ENCODE measurements at places on chromosomes 1 and 21. TPM values are rescaled to one million over a fixed set of nuclear protein-coding genes. Genes with fewer than 3 reads are reported as not detected.
A peak's percentile ranks its signal among the peaks of the same experiment; 100 is the strongest.

- H3K27ac ChIP-seq = no peak overlapping the region
- no peaks in the 10 kb centered on the region for H3K27me3 ChIP-seq
- no peak for DNase-seq
- H3K36me3 ChIP-seq = peaks cover 30% of the 10 kb centered on the region
- no peak overlapping the region for H3K4me3 ChIP-seq
Observed at GRCh38 chr1:220076861-220077762, 12.5 kb downstream of the BPNT1 start.

- H3K27ac ChIP-seq = no peak overlapping the region
- no peak for DNase-seq
- H3K36me3 ChIP-seq = no peaks in the 10 kb centered on the region
- H3K27me3 ChIP-seq = no peaks in the 10 kb centered on the region
- H3K4me1 ChIP-seq = no peaks in the 10 kb centered on the region
- H3K4me3 ChIP-seq = no peak overlapping the region
Observed at GRCh38 chr21:25838809-25839208, 104.0 kb downstream of the GABPA start.

DNA sequence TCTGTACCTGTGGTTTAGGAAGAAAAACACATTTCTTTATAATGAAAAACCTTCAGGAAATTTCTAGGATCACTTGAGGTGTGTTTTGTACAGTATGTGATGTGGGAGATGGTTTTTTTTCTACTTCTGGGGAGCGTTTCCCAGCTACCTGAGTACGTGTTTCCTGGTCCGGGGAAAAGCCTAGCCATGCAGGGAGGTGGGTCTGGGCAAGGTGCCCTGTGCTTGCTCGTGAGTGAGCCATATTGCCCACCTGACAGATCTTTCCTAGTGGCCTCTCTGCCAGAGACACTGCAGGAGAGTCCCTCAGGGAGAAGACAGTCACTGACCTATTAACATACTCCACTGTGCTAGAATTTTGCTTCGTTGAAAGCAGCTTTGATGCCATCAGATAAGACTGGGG is 41.3 kb downstream of the TRPM2 start:
- no peak overlapping the region for H3K27ac ChIP-seq
- H3K4me1 ChIP-seq = no peaks in the 10 kb centered on the region
- DNase-seq = no peak
- H3K4me3 ChIP-seq = no peak overlapping the region
- H3K36me3 ChIP-seq = no peaks in the 10 kb centered on the region

TEX38 gene
- not detected for total RNA-seq

GRCh38 chr1:181630398-181630797 is 147.1 kb downstream of the CACNA1E start:
- H3K27ac ChIP-seq = peak overlapping the region; percentile 30
- H3K36me3 ChIP-seq = no peaks in the 10 kb centered on the region
- H3K4me1 ChIP-seq = peaks cover 12% of the 10 kb centered on the region
- H3K27me3 ChIP-seq = no peaks in the 10 kb centered on the region

GPR37L1 gene
- 0.72 TPM for total RNA-seq

DNA sequence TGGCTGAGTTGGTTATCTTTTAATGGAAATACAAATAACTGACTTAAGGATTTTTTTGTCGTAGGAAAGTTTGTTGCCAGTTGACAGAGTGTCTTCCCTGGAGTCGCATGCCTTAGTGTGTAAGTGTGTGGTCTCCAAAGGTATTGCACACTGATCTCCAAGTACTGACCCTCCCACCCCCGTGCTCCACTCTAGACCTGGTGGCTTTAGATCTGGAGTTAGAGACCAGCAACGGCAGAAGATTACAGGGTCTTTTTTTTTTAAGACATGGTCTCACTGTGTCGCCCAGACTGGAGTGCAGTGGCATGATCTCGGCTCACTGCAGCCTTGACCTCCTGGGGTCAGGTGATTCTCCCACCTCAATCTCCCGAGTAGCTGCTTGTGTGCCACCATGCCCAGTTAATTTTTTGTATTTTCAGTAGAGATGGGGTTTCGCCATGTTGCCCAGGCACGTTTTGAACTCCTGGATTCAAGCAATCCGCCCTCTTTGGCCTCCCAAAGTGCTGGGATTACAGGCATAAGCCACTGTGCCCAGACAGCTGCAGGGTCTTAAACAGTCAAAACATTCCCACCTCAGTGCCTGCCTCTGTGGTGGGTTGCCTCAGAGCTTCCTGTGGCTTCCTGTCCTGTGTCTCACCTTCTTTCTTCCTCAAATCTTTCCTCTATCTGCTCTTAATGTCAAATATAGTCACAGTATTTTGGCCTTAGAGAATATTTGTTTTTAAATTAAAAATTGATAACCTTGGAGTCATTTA is 6.9 kb downstream of the TRAPPC10 start:
- H3K36me3 ChIP-seq = no peaks in the 10 kb centered on the region
- peaks cover 24% of the 10 kb centered on the region for H3K4me1 ChIP-seq
- H3K27me3 ChIP-seq = no peaks in the 10 kb centered on the region
- H3K27ac ChIP-seq = no peak overlapping the region
- no peak overlapping the region for H3K4me3 ChIP-seq

ST6GALNAC3 gene
- 21.7 TPM for total RNA-seq

FNDC10 gene
- not detected for total RNA-seq

DNA sequence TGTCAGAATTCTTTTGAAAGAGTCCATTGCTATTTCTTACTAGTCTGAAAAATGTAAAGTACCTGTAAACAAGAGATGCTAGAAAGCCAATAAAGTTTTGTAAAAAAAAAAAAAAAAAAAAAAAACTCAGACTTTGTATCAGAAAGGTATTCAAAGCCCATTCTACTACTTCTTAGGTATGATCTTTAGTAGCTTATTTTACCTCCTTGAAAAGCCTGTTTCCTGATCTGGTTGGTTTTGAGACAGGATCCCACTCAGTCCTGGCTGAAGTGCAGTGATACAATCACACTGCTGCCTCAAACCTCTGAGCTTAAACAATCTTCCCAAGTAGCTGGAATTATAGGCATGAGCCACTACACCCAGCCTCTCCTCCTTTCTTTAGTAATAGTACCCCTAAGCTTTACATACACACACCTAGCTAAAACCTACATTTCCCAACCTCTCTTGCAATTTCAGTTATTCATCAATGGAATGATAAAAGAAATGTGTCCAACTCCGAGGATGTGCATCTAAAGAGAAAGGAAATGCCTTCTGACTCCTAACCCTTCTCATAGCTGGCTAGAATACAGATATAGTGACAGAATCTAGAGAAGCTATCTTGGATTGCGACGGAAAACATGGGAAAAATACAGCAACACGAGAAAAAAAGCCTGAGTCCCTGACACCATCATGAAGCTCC is 30.6 kb downstream of the EPS15 start:
- no peak for DNase-seq
- no peaks in the 10 kb centered on the region for H3K36me3 ChIP-seq
- peaks cover 52% of the 10 kb centered on the region for H3K4me1 ChIP-seq
- H3K4me3 ChIP-seq = no peak overlapping the region
- H3K27me3 ChIP-seq = no peaks in the 10 kb centered on the region

DNA sequence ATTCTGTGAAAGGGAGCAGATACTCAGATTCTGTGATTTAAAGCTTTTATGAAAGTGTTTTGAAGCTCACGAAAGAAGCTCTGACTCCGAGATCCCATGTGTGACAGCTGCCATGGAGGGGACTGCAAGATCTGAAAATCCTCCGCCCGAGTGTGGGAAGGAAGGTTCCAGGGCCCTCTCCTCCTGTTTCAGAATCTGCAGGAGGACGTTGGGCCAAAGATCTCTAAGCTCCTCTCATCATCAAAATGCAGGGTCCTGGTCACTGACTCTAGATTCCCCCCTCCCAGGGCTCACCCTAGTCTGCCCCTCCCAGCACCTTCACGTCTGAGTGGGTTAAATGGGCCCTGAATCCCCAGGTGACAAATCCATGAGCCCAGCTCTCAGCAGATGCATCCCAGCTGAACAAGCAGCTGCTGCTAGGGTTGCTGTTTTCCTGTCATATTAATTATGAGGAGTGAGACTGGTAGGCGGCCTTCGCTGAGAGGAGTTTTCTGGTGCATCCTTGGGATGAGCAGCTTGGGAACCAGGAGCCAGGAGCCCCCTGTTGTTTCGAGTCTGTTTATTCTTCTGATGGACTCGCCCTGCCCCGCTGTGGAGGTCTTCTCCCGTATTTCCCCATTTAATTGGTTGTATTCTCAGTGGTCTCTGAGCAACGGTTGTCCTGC is 402.0 kb downstream of the MATN1 start:
- no peaks in the 10 kb centered on the region for H3K36me3 ChIP-seq
- peaks cover 80% of the 10 kb centered on the region for H3K27me3 ChIP-seq
- H3K4me1 ChIP-seq = no peaks in the 10 kb centered on the region
- H3K4me3 ChIP-seq = no peak overlapping the region
- H3K27ac ChIP-seq = no peak overlapping the region

- H3K4me1 ChIP-seq = no peaks in the 10 kb centered on the region
- H3K4me3 ChIP-seq = no peak overlapping the region
- no peak overlapping the region for H3K27ac ChIP-seq
- H3K27me3 ChIP-seq = no peaks in the 10 kb centered on the region
Observed at GRCh38 chr1:245715291-245715701, 560.5 kb downstream of the KIF26B start.

DNA sequence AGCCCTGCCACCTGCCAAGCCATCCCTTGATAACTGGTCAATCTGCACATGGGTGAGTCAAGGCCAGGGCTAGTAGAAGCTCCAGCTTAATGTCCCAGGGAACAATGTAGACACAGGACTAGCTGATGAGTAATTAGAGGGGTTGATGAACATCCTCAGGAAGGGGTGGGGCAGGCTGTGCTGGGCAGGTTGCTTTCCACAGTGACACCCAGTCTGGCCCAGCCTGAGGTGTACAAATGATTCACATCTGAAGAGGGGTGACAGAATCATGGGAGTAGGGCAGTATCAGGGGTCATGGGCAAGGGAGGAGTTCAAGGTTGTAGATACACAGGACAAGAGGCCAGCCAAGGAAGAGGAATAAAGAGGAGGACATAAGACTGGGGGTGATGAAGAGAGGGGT is 4.3 kb downstream of the LPAR3 start:
- H3K27me3 ChIP-seq = peaks cover 26% of the 10 kb centered on the region
- no peaks in the 10 kb centered on the region for H3K36me3 ChIP-seq
- no peak overlapping the region for H3K4me3 ChIP-seq
- H3K4me1 ChIP-seq = peaks cover 14% of the 10 kb centered on the region
- DNase-seq = no peak

OR2L3 gene
- not detected for total RNA-seq

TSTD1 gene
- 24.6 TPM for total RNA-seq

DNA sequence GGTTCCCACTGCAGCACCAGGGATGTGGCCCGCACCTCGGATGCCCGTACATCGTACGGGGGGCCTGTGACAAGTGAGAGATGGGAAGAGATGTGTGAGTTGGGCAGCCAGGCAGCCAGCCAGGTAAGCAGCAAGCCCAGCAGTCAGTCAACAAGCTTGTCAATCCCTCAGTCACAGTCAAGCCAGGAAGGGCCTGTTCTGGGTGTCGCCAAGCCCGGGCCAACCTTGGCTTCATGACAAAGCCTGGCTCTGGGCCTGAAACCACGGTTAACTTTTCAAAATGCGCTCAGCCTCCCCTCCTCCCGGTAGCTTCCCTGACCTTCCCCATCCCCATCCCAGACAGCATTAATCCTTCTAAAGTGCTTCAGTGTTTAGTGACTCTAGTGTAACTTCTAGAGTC is 31.8 kb downstream of the MYOM3 start:
- H3K36me3 ChIP-seq = no peaks in the 10 kb centered on the region
- DNase-seq = no peak
- H3K27me3 ChIP-seq = no peaks in the 10 kb centered on the region
- H3K4me3 ChIP-seq = no peak overlapping the region
- H3K27ac ChIP-seq = no peak overlapping the region
- H3K4me1 ChIP-seq = no peaks in the 10 kb centered on the region

TRIM33 gene
- total RNA-seq = 17.1 TPM

DNA sequence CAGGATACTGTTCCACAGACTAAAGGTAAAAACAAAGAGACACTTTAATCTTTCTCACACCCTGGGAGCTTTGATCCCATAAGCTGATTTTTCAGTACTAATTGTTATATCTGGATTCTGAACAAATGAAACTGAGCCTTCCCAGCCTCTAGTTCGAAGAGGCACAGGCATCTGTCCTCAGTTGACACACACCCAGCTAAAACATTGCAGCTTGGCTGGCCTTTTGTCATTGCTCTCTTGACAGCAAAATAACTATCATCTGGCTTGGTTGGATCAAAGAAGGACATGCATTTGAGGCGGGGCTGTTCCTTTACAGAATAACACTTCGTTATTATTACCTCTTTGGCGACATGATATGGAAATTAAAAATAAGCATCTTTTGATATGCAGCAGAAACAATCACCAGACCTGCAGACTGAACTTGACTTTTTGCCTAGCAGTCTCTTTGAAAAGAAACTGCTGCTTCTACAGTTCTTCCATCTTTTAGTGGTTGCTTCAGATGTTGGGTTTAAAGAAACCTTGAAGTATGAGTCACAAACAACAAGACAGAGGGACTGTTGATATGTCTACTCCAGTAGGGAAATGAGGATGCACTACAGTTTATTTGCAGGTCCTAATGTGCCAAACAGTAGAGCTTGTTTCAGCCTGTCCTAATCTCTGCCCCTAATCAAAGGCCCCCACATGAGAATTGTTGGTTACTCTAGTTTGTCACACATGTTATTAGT is 166.5 kb downstream of the TPR start:
- H3K4me3 ChIP-seq = no peak overlapping the region
- H3K4me1 ChIP-seq = no peaks in the 10 kb centered on the region
- H3K36me3 ChIP-seq = no peaks in the 10 kb centered on the region
- H3K27me3 ChIP-seq = no peaks in the 10 kb centered on the region
- H3K27ac ChIP-seq = no peak overlapping the region

GRCh38 chr1:10856863-10857598 is 60.6 kb upstream of the CASZ1 start:
- no peaks in the 10 kb centered on the region for H3K36me3 ChIP-seq
- H3K27ac ChIP-seq = no peak overlapping the region
- no peak overlapping the region for H3K4me3 ChIP-seq
- H3K4me1 ChIP-seq = peaks cover 13% of the 10 kb centered on the region

DNA sequence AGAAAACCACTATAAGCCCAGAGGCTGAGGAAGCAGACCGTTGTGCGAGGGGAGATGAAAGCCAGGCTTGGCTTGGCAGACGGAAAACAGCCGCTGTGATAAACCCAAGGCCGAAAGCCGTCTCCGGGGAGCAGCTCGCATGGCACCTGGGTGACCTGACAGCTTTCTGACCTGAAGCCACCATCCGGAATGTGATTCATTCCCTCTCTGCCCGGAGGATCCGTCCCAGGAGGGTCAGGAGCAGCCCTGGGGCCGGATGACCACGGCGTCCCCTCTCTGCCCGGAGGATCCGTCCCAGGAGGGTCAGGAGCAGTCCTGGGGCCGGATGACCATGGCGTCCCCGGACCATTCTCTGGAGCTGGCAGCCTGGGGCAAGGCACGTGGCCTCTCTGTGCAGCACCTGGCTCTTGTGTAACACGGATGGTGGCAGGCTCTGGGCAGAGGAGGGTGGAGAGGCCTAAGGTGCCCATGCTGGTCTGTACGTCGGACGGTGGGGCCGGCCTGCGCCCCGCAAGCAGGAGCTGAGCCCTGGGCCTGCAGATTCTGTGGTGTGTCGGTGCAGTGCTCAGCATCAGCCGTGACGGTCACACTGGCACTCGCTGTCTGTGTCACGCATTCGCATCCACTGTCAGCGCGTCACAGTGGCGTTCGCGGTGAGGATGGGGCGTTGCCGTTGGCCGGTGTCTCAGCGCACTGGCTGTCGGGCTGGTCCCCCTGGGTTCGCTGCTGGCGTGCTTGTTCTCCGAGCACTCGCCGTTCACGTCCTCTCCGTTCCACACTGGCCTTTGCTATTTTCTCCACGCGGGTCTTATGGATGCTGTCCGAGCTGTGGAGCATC is 50.3 kb downstream of the SLX9 start:
- H3K27ac ChIP-seq = peak overlapping the region; percentile 86
- H3K4me3 ChIP-seq = no peak overlapping the region
- peaks cover 71% of the 10 kb centered on the region for H3K4me1 ChIP-seq
- DNase-seq = no peak

- H3K4me3 ChIP-seq = no peak overlapping the region
- peaks cover 60% of the 10 kb centered on the region for H3K27me3 ChIP-seq
- no peaks in the 10 kb centered on the region for H3K36me3 ChIP-seq
- H3K4me1 ChIP-seq = no peaks in the 10 kb centered on the region
- H3K27ac ChIP-seq = no peak overlapping the region
Observed at GRCh38 chr1:53681977-53682685, 56.8 kb downstream of the GLIS1 start.
